NCI-H2107 (cell line): ENCODE measurements at places on chromosomes 12 and 14.

- DNase-seq = no peak
These were observed 224.4 kb downstream of the C12orf75 start for GRCh38 chr12:105554856-105555255.

- DNase-seq = no peak
These were observed 54.2 kb upstream of the AMIGO2 start for GRCh38 chr12:47134005-47134404.

- DNase-seq = no peak
These were observed 5.2 kb downstream of the FKBP3 start for GRCh38 chr14:45128963-45129629.

- no peak for DNase-seq
These were observed 163.7 kb downstream of the GXYLT1 start for GRCh38 chr12:41981013-41981412.

GRCh38 chr14:26595926-26596542, 1.8 kb downstream of the NOVA1 start:
- DNase-seq = no peak
